ENCODE measurements at places on chromosomes 11 and 22. TPM values are rescaled to one million over a fixed set of nuclear protein-coding genes. Genes with fewer than 3 reads are reported as not detected.

DNA sequence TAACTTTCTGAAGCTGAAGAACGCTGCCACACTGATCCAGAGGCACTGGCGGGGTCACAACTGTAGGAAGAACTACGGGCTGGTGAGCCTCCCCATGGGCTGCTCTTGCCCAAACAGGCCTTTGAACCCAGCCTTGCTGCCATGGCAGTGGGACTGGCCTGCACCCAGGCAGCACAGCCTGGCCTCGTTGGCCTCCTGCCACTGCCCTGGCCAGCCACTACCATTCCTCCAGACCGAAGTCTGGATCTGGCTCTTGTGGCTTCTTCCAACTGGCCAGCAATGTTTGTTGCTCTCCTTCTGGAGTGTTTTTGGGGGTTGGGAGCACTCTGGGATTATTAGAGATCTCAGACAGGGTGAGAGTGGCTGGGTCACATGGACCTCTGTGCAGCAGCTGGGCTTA, 51.0 kb downstream of the MYO7A start:
- DNase-seq: no peak

- no peak for DNase-seq
Measured at GRCh38 chr11:90318651-90319050, 95.8 kb upstream of the CHORDC1 start.

Gene TMX2
- total RNA-seq: 124 TPM

DNA sequence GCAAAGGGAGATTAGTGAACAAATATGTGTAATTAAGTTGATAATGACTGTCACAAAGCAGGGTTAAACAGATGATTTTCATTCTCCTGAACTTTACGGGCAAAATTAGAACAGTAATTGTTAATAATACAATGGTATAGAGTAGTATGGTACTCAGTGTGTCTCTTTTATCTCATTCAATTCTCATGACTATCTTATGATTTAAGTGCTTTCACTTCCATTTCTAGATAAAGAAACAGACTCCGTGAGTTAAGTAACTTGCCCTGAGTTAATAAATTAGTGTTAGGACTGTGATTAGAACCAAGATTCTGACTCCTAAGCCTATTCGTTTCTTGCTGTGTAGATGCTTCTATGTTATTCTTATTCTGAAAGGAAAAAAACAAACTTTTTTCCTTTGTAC, 22.0 kb downstream of the PIH1D2 start:
- no peak for DNase-seq

GRCh38 chr11:97269527-97269926, 879.7 kb downstream of the JRKL start:
- peak; percentile 0 for DNase-seq

GRCh38 chr11:130435671-130436070, 7.3 kb upstream of the ADAMTS8 start:
- no peak for DNase-seq

DNA sequence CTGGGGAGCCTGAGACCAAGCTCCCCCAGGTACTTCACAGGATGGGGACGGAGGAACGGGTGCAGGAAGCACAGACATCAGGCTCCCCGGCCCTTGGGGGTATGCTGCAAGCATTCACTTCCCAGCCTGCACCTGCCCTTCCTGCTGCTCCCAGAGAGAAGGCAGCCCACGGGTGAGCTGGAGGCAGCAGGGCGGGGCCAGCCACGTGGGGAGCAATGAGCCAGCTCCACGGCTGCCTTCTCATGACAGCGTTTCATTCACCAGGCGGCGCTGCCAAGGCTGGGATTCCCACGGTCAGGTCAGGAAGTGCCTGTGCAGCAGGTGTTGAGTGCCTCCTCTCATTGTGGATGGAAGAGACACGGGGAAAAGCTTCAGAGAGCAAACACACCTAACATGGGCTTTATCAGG, 14.5 kb upstream of the PHLDA2 start:
- DNase-seq: no peak

Gene ANO5
- 2.0 TPM for total RNA-seq

Gene LTO1
- 12.9 TPM for total RNA-seq

- DNase-seq: no peak
Measured at GRCh38 chr22:44407171-44407986, 90.7 kb downstream of the RTL6 start.

Gene GTSE1
- total RNA-seq: 10.3 TPM

GRCh38 chr11:119584193-119585042, 144.6 kb downstream of the NECTIN1 start:
- DNase-seq: no peak

DNA sequence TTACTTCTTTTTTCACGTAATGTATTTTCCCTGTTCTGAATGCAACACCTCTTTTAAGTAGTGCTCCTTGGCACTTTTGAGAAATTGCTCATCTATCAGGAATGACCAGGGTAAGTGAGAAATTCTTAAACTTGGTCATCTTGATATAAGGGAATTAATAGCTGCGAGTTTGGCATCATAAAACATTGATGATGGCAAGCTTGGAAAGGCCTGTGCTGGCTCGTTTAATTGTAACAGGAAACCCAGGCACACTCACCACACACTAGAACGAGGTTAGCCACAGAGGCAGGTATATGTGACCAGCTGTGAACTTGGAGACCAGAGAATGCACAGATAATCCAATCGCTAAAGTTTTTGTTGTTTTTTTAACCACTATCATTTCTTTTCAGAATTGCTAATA, 24.3 kb downstream of the FAM118A start:
- DNase-seq: no peak

DNA sequence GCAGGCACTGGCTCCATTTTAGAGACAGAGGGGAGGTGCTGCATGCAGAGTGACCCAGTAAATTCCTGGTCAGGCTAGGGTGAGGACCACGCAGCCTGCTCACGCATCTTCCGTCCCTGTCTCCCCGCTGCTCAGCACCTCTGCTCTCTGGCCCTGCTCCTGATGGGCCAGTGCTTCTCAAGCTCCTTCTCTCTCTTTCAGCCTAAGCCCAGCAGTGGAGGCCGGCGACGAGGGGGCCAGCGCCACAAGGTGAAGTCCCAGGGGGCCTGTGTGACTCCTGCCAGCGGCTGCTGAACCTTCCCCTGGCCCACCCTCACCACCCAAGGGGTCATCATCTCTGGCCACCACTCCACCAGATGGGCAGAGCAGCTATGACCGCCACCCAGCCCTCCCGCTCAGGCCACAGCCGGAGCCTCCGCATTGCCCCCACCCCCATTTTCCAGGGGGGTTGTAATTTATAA, 24.7 kb downstream of the GTPBP1 start:
- DNase-seq: no peak

Gene SLC22A12
- total RNA-seq: not detected

GRCh38 chr11:78346799-78347198, 70.8 kb downstream of the GAB2 start:
- no peak for DNase-seq

Gene ADAMTS8
- total RNA-seq: 0.02 TPM

DNA sequence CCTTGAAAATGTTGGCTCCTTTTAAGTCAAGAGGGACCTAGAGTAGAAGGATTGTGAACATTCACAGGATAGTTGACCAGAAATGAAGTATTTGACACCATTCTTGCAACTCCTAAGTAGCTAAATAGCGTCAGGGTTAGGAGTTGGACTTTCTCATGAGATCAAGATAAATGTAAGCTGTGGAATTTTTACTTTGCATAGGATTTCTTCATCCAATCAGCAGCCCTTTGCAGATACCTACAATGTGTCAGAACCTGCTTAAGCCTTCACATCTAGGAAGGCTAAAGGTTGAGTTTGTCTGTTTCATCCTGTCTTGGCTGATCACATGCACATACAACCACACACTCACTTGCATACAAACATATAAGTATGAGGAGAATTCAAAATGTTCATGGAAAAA, 32.3 kb downstream of the CD44 start:
- no peak for DNase-seq

- DNase-seq: no peak
Measured at GRCh38 chr11:63518548-63518947, 12.7 kb downstream of the LGALS12 start.

DNA sequence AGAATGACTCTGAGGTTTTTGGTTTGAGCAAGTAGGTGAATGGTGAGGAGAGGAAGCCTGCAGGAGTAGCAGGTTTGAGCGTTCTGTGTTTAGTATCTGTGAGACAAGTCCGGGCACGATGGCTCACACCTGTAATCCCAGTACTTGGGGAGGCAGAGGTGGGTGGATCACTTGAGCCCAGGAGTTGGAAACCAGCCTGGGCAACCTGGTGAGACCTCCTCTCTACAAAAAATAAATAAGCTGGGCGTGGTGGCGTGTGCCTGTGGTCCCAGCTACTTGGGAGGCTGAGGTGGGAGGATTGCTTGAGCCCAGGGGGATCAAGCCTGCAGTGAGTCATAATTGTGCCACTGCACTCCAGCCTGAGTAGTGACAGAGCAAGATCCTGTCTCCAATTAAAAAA, 9.7 kb upstream of the CENATAC start:
- no peak for DNase-seq

- DNase-seq: no peak
Measured at GRCh38 chr22:24291515-24292201, 21.0 kb downstream of the SPECC1L start.

- no peak for DNase-seq
Measured at GRCh38 chr11:111573821-111574249, 28.4 kb upstream of the SIK2 start.

- DNase-seq: no peak
Measured at GRCh38 chr22:37012262-37012904, 6.9 kb downstream of the TST start.

GRCh38 chr11:57552479-57552878, 15.0 kb downstream of the UBE2L6 start:
- no peak for DNase-seq

- no peak for DNase-seq
Measured at GRCh38 chr11:128575174-128575960, 12.0 kb downstream of the ETS1 start.

- no peak for DNase-seq
Measured at GRCh38 chr22:45227645-45228400, 12.9 kb downstream of the KIAA0930 start.

DNA sequence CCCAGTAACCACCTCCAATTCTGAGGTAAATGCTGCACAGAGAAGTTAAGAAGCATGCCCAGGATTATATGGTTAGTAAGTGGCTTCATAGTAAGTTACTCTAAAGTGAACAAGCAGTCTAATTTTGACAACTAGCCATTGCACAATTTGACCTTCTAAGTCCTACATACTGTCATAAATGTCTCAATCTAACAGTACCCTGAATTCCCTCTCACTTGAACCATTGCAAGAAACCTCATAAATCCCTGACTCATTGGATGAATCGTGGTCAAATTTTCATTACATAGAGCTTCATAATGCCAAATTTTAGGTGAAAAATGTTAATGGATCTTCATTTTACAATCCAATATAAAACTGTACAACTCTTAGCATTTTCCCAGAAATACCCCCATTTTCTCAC, 217.3 kb upstream of the GRIA4 start:
- DNase-seq: no peak

- no peak for DNase-seq
Measured at GRCh38 chr11:124814739-124815138, 14.5 kb upstream of the MSANTD2 start.

DNA sequence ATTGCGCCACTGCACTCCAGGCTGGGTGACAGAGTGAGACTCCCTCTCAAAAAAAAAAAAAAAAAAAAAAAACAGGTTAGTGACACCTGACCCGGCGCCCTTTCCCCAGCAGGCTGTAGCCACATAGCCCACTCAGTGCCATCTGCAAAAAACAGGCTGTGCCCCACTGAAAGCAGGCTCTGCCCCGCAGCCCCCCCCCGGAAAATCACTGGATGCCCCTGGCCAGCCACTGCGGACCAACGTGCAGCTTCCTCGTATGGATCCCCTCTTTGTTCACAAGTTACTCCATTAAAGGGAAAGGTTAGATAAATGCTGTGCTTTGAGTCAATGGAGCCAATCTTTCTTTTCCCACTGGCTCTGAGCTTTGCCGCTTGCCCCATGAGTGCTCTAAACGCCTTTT, 660.3 kb downstream of the TBC1D22A start:
- no peak for DNase-seq

- DNase-seq: no peak
Measured at GRCh38 chr11:5726351-5726750, 9.9 kb upstream of the OR56B1 start.

GRCh38 chr22:45483918-45484499, 18.7 kb upstream of the FBLN1 start:
- no peak for DNase-seq

DNA sequence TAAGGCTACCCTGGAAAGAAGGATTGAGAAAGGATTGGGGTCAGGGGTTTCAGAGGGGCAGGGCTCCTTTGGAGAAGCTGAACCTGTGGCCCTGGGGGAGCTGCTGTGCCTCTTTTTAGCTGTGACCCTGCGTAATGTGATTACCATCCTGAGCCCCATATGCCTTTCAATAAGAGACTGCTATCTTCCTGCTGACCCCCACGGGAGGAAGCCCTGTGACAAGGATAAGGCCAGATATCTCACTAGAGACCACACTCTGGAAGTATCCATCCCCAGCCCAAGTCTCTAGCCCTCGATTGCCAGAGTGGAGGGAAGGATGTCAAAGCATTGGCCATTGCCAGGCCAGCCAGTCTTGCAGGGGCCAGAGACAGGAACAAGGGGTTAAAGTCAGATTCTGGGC, 4.8 kb upstream of the SLC39A13 start:
- no peak for DNase-seq

DNA sequence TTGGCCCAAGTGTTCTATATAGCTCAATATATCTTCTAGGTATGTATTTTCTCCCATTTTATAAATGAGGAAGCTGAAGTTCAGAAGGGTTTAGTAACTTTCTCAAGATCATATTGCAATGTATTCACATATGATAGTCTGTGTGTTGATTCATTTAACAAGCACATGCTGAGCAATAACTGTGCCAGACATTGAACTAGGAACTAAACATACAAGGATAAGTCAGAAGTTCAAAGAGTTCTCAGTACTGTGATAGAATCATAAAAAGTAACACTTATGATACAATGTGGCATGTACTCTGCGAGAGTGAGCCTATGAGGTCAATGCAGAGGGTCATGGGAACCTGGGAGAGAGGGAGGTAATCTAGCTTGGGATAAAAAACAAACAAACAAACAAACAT, 1082.2 kb upstream of the TENM4 start:
- DNase-seq: no peak

DNA sequence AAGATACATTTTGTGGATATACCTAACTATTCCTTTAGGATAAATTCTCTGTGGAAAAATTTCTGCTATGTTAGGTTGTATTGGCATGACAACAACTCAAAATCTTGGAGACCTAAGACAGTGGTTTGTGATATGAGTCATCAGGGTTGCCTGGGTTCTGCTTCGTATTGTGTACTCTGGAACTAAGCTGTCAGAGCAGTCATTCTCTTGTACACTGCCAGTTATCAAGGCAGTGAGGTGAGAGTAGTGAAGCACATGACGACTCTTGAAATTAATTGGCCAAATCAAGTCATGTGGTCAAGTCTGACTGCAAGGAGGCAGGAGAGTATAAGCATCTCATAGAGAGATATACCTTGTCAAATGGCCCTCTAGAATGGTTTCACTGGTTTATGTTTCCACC, 104.4 kb downstream of the FANCF start:
- DNase-seq: no peak

Gene PRG3
- not detected for total RNA-seq

DNA sequence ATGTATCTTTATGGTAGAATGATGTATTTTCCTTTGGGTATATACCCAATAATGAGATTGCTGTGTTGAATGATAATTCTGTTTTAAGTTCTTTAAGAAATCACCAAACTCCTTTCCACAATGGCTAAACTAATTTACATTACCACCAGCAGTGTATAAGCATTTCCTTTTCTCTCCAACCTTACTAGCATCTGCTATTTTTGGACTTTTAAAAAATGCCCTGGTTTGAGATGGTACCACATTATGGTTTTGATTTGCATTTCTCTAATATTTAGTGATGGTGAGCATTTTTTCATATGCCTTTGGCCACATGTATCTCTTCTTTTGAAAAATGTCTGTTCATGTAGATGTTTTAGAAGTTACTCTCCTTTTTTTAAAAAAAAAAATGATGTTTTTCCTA, 142.0 kb downstream of the METTL15 start:
- DNase-seq: no peak

GRCh38 chr11:75945446-75945845, 130.4 kb downstream of the UVRAG start:
- DNase-seq: no peak
